ENCODE measurements at places on chromosomes 12 and 14.

DNA sequence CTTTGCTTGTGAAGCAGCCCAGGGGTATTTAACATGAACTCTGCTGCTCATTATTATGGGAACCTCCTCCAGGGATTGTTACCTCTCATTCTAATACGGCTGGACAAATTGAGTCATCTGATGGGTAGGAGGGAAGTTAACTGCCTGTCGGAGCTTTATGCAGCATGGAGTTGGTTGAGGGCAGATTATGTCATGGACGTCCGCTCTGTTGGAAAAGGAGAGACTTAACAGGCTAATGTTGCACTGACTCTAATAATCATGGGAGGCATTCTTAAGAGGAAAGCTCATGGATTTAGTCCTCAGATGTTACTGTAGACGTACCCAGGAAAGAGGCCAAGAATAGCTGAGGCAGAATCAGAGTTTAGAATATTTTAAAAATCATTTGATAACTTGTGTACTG lies 9.9 kb downstream of the POP5 start:
- peak; percentile 75 for DNase-seq

GRCh38 chr12:34294671-34295365 lies 272.5 kb downstream of the ALG10 start:
- DNase-seq = no peak

DNA sequence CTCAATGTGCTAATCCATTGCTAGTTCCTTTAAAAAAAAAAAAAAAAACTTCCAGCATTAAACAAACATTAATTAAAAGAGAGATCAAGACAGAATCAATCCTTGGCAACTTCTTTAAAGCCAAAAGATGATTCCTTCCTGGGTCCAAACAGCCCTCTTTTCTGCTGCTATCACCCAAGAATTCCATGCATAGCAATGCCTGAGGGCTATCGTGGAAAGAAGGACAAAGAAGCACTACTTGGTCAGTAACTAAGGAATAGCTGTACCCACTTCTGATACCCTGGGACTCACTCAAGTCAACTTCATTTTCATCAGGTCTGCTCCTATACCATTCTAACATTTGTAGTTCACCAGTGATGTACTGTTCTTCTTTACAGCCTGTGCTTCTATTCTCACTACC lies 51.8 kb downstream of the SLC38A2 start:
- DNase-seq = no peak

- DNase-seq = no peak
Measured at GRCh38 chr12:109730306-109731145, 16.9 kb downstream of the FAM222A start.

GRCh38 chr12:3725388-3726115 lies 27.4 kb downstream of the CRACR2A start:
- no peak for DNase-seq

DNA sequence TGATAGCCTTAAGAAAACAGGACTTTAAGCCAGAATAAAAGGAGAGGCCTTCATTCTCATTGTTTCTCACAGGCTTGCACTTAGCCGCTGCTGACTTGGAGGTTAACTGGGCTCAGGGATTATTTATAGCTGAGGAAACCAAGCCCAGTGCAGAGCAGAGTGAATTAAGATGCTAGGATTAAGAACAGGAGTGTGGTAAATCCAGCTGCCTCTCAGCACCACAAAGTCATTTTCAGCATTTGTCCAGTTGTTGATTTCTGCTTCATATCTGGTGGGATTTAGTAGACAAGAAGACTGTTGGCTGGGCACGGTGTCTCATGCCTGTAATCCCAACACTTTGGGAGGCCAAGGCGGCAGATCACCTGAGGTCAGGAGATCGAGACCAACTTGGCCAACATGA lies 14.3 kb upstream of the KRT73 start:
- peak; percentile 45 for DNase-seq

- peak; percentile 40 for DNase-seq
Measured at GRCh38 chr14:63777024-63777423, 49.2 kb upstream of the SGPP1 start.

DNA sequence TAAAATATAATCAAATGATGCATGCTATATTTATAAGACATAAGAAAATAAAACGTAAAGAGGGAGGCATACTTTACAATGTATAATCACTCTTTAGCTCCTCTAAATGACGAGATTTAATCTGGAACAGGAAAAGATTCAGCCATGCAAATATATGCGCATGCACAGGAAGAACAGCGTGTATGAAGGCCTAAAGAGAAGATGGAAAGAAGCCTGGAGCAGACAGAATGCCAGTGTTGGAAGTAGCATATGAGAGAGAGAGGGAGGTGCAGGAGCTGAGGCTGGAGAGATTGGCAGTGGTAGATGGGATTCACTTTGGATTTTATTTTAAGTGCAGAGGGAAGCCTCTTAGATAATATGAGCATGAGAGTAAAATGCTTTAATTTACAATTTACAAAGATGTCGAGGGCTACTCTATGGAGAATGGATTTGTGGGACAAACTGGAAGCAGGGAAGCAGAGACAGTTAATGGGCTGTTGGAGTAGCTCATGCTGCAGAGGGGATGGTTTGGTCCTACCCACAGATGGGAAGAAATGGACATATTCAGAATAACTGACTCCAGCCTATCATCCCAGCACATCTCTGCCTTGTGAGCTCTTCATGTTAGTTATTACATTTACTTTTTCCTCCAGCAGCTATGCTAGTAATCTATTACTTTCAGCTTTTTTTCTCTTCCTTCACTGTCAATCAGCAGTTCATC lies 411.1 kb downstream of the TMTC2 start:
- no peak for DNase-seq

GRCh38 chr14:100622224-100622623 lies 35.0 kb upstream of the BEGAIN start:
- no peak for DNase-seq

DNA sequence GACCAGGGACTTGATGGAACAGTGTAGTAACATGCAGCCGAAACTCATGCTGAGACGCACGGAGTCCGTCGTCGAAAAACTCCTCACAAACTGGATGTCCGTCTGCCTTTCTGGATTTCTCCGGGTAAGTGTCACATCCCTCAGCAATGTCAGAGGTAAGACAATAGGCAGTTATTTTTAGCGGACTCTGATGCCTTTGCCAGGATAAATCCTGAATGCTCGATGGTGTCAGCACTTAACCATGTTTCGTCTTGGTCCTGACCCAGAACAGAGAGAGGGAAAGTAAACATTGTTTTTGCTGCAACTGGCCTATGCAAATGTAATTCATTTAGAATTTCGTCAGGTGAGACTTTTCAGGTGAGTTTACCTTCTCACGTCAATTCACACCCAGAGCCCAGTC lies 112.3 kb downstream of the PLXNC1 start:
- no peak for DNase-seq

DNA sequence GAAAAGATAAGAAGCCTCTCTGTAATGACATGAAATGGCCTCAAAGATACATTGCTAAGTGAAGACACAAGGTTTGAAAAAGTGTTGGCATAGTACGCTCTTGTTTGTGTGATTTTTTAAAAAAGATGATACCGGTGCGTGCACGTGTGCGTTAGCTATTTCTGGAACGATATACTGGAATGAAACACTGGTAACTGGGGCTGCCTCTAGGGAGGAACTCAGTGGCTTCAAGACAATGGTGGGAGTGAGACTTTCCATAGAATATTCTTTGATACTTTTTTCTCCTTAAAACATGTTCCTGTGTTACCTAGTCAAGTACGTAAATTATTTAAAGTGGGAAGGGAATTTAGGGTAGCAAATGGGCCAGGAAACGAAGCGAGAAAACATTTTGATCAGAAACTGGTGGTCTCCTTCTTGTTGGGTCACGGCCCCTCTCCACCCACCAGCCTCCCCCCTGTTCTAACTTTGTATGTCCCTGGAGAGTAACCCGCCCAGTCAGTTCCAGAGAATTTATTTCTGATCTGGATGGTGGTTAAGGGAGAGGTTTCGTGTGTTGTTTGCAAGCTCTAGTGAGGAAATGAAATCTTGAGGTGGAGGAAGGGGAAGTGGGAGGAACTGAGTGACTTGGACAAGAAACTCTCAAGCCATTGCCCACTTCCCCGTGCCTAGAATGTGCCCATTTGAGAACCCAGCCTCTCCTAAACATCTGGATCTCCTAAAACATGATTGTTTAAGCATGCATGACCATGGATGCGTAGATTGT lies 6.6 kb downstream of the FGF6 start:
- DNase-seq = no peak

GRCh38 chr12:95944108-95944704 lies 1.1 kb downstream of the AMDHD1 start:
- no peak for DNase-seq

GRCh38 chr12:105704787-105705186 lies 374.3 kb downstream of the C12orf75 start:
- no peak for DNase-seq

DNA sequence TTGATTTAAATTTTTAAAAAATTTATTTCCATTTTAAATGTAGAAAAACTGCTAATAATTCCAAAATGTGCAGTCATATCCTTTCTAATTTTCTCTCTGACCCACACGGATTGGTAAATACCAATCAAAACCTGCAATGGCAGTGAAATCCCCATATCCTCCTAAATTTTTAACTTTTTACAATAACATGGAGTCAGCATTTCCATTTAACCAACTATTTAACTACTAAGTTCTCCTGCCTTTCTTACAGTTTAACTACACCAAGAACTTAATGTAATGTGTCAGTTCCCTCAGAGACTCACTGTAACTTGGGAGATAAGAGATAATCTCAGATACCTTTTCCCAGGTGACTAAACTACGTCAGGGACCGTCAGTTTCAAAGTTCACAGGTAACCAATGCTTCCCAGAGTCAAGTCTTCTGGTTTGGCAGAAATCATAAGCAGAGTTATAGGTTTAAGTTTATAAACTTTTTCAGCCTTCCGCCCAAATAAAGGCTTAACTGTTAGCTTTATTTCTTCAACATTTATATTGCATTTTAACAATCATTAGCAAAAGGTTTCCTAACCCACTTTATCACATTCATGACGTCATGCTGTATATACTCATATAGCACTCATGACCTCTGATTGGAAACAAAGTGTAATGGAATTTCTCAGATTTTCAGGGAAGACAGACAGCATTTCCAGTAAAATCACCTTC lies 7.6 kb downstream of the KRAS start:
- no peak for DNase-seq

DNA sequence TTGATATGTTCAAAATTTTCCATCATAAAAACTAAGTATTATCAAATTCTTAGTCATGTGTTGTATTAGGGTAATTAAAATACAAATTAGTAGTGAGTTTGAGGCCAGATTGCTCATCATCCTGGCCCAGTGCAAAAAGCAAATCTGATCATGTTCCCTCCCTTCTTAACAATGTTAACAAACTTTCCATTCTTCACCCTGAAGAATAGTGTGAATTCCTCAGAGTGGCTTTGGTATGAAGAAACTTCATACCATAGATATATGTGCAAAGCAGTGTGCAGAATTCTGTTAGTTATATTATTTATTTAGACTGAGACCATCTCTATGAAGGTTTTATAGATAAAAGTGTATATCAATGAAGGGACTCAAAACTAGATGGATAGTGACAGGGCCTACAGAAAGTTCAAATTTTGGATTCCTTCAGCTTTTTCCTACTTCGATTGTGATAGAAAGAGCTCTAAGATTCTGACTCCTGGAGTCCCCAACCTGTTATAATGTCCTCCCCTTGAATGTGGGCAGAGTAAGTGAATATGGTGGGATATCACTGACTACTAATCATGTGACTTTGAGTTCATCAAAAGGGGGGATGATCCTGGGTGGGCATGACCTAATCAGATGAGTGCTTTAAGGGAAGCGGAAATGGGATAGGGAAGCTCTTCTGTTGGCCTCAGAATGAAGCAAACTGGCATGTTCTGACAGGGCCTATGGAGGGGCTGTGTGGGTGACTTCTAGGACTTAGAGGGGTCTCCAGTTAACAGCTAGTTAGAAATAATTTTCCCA lies 271.4 kb downstream of the BTG1 start:
- no peak for DNase-seq

DNA sequence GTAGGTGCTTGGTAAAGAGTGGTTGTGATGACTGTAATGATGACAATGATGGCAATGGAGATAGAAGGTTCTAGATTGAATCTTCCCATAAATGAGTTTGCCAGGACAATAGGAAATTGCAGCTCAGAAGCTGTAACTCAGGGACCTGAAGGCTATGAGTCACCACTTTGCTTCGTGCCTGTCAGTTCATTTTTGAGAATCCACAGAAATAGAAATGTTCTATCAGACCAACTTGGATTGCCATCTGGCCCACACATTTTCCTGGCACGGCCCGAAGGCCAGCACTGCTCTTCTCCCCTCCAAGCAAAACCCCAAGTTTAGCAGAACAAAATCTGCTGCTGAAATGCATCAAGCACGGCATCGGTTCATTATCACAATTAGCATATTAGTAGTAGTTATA lies 1127.0 kb downstream of the BCL11B start:
- DNase-seq = peak; percentile 23

DNA sequence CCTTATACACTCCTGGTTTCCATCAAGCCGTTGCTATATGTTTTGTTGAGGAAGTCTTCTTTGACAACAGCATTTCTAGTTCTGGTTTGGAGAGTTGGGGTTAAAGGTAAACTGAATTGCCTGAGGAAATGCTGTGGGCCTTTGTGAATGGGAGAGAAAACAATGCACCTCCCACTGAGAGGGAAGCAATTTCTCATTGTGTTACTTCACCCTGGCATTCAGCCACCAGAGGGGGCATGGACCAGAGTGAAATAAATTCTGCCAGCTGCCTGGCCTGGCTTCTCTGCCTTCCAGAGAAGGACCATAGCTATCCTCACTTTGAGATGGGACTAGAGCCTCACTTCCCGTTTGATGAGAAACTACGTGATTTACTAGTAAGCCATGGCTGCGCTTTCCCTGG lies 475.3 kb downstream of the EGLN3 start:
- DNase-seq = peak; percentile 36

- DNase-seq = peak; percentile 64
Measured at GRCh38 chr14:53953828-53954550, 2.6 kb downstream of the BMP4 start.

GRCh38 chr12:99611599-99611998 lies 36.0 kb upstream of the GARIN6 start:
- no peak for DNase-seq

- peak; percentile 82 for DNase-seq
Measured at GRCh38 chr12:7129872-7130691, at the start of gene CLSTN3. TSS of gene CLSTN3 (plus strand) at chr12:7130371. CDS start at chr12:7130649, 278 bp downstream.

- DNase-seq = no peak
Measured at GRCh38 chr14:73503648-73504047, 12.9 kb downstream of the RIOX1 start.

GRCh38 chr12:82691513-82691912 lies 4.8 kb downstream of the TMTC2 start:
- no peak for DNase-seq

- DNase-seq = no peak
Measured at GRCh38 chr12:48157889-48158370, 615 bp upstream of the ASB8 start.

DNA sequence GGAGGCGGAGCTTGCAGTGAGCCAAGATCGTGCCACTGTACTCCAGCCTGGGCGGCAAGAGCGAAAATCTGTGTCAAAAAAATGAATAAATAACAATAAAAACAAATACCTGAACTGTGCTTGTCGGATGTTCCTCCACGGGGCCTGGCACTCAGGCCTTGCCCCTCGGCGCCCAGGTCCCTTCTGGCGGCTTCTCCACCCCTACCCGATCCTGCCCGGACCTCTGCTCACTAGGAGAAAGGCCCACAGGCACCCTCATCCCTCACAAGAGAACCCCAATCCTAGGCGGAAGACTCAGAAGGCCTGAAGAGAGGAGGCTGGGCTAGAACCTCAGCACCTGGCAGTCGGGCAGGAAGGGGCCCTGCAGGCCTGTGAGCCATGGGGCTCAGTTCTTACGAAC lies 21.0 kb upstream of the BTBD6 start:
- DNase-seq = no peak
